ENCODE measurements at places on chromosomes 16 and 17. TPM values are rescaled to one million over a fixed set of nuclear protein-coding genes. Genes with fewer than 3 reads are reported as not detected.
A peak's percentile ranks its signal among the peaks of the same experiment; 100 is the strongest.

- H3K36me3 ChIP-seq: peaks cover 4% of the 10 kb centered on the region
- H3K27me3 ChIP-seq: no peaks in the 10 kb centered on the region
- H3K4me3 ChIP-seq: peak overlapping the region; percentile 33
- H3K4me1 ChIP-seq: peaks cover 91% of the 10 kb centered on the region
- no peak for DNase-seq
Measured at GRCh38 chr17:67831268-67831667, 6.0 kb downstream of the BPTF start.

- H3K4me1 ChIP-seq: peaks cover 36% of the 10 kb centered on the region
- no peak for DNase-seq
- no peak overlapping the region for H3K27ac ChIP-seq
- no peaks in the 10 kb centered on the region for H3K36me3 ChIP-seq
- H3K4me3 ChIP-seq: peak overlapping the region; percentile 85
Measured at GRCh38 chr16:54928411-54929089, 2.1 kb upstream of the IRX5 start.

DNA sequence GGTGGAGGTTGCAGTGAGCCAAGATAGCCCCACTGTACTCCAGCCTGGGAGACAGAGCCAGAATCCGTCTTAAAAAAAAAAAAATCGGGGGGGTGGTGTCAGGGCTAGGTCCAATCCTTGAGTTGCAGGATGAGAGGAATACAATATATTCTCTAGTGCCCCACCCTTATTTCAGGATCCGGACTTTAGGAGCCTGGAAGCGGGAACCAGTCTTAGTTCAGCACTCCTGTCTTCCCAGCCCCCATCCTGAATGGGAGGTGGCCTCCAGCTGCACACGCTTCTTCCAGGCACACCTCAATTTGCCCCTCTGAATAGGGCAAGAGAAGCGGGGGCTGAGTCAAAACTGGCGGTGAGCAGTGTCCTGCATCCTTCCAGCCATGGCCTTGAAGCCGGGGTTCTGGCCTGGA lies 1.6 kb downstream of the FHOD1 start:
- no peak for DNase-seq
- H3K36me3 ChIP-seq: no peaks in the 10 kb centered on the region
- H3K4me3 ChIP-seq: peak overlapping the region; percentile 61
- H3K27me3 ChIP-seq: no peaks in the 10 kb centered on the region

DNA sequence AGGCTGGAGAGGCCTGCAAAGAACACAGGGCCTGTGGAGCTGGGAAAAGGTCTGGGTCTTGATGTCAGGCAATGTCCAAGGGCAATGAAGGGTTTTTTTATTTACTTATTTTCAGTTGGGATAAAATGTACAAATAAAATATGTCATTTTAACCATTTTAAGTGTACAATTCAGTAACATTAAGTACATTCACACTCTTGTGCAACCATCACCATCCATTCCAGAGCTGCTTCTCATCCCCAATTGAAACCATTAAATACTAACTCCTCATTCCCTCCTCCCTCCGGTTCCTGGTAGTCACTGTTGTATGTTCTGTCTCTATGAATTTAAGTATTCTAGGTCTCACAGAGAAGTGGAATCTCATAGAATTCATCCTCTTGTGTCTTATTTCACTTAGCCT lies 444.7 kb downstream of the HS3ST3B1 start:
- no peak overlapping the region for H3K4me3 ChIP-seq
- no peak for DNase-seq
- H3K36me3 ChIP-seq: no peaks in the 10 kb centered on the region
- H3K4me1 ChIP-seq: no peaks in the 10 kb centered on the region
- H3K27me3 ChIP-seq: no peaks in the 10 kb centered on the region

DNA sequence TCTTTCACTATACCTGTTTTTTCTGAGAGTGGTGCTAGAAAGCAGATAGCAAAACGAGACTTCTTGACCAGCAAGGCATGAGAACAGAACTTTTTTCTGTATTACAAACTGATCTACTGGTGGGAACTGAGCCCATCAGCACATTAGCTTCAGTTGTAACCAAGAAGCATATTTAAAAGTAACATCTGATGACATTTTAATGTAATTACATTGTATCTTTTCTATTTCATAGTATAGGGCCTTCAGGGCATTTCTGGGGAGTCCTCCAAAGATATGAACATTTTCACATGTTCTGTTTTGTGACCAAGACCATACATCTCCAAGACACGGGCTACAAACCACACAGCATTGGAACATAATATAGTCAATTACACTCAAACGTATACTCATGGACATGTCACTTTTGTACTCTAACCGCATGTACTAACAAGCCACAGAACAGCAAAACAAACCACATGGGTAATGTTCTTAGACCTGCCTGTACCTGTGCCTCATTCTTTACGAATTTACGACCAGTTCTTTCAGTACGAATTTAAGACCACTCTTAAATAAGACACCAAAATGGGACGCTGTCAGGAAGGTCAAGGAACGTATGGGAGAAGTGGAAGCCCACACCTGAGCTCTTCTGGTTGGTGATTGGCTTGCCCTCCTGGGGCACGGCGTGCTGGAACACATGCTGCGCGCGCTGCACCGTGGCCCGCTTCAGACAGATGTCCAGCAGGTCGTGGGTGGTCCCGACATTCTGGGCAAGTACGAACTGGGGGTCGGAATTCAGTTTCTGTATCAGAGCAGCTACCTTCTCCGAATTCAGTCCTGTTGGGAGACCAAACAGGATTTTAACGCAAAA lies 825 bp downstream of the BLMH start:
- peak overlapping the region; percentile 36 for H3K27ac ChIP-seq
- DNase-seq: no peak
- H3K36me3 ChIP-seq: no peaks in the 10 kb centered on the region
- H3K4me3 ChIP-seq: no peak overlapping the region
- H3K27me3 ChIP-seq: no peaks in the 10 kb centered on the region
- peaks cover 25% of the 10 kb centered on the region for H3K4me1 ChIP-seq

- no peaks in the 10 kb centered on the region for H3K36me3 ChIP-seq
- no peak for DNase-seq
- peaks cover 13% of the 10 kb centered on the region for H3K27me3 ChIP-seq
Measured at GRCh38 chr16:19926449-19927390, 42.1 kb upstream of the GPRC5B start.

GRCh38 chr16:27572711-27573110 lies 22.8 kb downstream of the KATNIP start:
- peaks cover 1% of the 10 kb centered on the region for H3K4me1 ChIP-seq
- H3K27me3 ChIP-seq: no peaks in the 10 kb centered on the region
- no peak overlapping the region for H3K27ac ChIP-seq
- no peak for DNase-seq
- H3K4me3 ChIP-seq: no peak overlapping the region

DNA sequence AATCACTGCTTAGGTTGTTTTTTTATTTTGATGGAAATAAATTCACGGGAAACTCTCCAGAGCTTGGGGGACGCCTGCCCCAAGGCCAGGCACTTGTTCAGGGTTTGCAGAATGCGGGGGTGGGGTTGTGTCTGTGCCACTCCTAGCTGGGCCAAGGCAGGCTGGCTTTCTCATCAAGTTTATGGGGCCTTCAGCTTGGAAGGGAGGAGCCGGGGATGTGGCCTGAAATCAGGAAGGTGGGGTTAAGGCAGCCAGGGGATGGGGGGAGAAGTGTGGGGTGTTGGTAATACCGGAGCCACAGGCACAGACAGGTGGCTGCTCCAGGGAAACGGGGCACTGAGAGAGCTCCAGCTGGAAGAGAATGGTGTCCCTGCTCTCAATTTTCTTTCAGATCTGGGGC lies 1.7 kb upstream of the CHAD start:
- H3K27ac ChIP-seq: no peak overlapping the region
- peaks cover 27% of the 10 kb centered on the region for H3K27me3 ChIP-seq
- H3K4me1 ChIP-seq: peaks cover 5% of the 10 kb centered on the region
- H3K4me3 ChIP-seq: peak overlapping the region; percentile 35

GRCh38 chr17:63543822-63544420 lies 6.4 kb upstream of the DCAF7 start:
- peaks cover 6% of the 10 kb centered on the region for H3K4me1 ChIP-seq
- no peak overlapping the region for H3K27ac ChIP-seq
- H3K4me3 ChIP-seq: no peak overlapping the region
- DNase-seq: no peak
- H3K27me3 ChIP-seq: peaks cover 14% of the 10 kb centered on the region

DNA sequence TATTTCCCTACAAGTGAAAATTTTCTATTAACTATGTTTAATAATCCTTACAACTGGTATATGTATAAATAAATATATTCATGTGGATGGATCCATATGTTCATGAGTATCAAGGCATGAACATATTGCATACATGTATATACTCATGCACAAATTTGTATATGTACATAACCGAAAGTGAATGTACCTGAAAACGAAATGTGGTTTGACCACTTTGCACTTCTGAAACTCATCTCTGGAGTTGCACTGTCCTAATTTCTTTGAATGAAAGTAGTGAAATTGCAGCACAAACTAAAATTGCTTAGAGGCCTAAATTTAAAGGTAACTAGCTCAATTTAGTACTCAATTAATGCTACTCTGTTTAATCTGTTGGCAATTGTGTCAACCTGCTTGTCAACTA lies 27.4 kb upstream of the GNAO1 start:
- H3K27me3 ChIP-seq: peaks cover 12% of the 10 kb centered on the region
- no peak for DNase-seq
- H3K36me3 ChIP-seq: no peaks in the 10 kb centered on the region

GRCh38 chr17:79444198-79444597 lies 166.7 kb downstream of the RBFOX3 start:
- no peak for DNase-seq
- no peaks in the 10 kb centered on the region for H3K4me1 ChIP-seq
- H3K36me3 ChIP-seq: no peaks in the 10 kb centered on the region
- H3K27me3 ChIP-seq: peaks cover 6% of the 10 kb centered on the region
- H3K4me3 ChIP-seq: no peak overlapping the region

DNA sequence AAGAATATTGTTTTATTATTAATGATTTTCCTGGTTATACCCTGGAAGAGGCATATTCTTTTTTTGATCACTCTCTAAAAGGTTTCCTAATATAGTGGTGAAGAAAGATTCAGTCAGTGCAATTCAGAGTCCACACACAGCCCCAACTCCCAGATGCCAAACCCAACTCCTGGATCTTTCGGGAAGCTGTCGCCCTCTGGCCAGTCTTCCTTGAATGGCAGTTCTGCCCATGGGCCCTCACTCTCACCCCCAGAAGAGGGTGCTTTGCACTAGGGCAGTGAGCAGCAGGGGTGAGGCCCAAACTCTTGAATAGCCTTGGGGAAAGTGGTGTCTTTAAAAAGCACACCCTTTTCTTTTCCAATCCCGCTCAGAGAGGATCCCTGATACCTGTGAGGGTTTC lies 11.0 kb downstream of the KRT32 start:
- H3K4me1 ChIP-seq: no peaks in the 10 kb centered on the region
- no peak overlapping the region for H3K4me3 ChIP-seq
- no peak for DNase-seq
- H3K27ac ChIP-seq: no peak overlapping the region

DNA sequence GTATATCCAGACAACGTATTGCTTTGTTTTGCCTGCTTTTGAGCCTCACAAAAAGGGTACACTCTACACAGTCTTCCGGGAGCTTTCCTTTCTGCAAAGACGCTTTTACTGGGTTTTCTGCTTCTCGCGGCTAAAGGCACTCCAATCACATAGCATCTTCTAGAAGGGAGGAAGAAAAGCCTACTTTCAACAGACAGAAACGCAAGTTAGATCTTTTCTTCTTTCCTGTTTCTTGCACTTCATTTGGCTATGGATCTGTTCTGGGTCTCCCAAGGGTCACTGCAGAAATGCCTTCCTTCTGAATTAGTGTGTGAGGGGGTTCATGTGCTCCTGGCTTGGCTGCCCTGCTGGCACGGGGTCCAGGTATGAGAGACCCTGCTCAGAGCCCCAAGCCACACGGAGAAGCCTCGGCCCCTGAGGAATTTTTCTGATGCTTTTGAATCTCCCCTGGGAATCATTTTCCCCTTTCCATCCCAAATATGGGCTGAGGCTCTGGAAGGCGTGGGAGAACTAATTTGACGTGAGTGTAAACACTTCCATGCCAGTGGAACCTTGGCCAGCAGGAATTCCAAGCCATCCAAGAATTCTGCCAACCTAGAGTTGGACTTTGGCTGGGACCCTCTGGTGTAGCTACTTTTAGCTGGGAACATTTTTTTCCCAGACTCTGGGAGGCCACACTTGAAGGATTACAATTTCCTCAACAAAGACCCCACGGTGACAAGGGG lies 49.6 kb upstream of the NKD1 start:
- peaks cover 2% of the 10 kb centered on the region for H3K27me3 ChIP-seq
- peaks cover 3% of the 10 kb centered on the region for H3K4me1 ChIP-seq
- no peak overlapping the region for H3K27ac ChIP-seq
- no peak for DNase-seq

GRCh38 chr17:63486317-63487013 lies 9.6 kb downstream of the ACE start:
- no peak for DNase-seq
- no peak overlapping the region for H3K27ac ChIP-seq
- no peaks in the 10 kb centered on the region for H3K27me3 ChIP-seq
- no peaks in the 10 kb centered on the region for H3K36me3 ChIP-seq

GRCh38 chr16:52364500-52364899 lies 182.4 kb downstream of the TOX3 start:
- no peaks in the 10 kb centered on the region for H3K4me1 ChIP-seq
- no peak for DNase-seq
- peaks cover 4% of the 10 kb centered on the region for H3K36me3 ChIP-seq
- H3K27me3 ChIP-seq: no peaks in the 10 kb centered on the region

- H3K27ac ChIP-seq: peak overlapping the region; percentile 88
- peak; percentile 72 for DNase-seq
- peak overlapping the region; percentile 94 for H3K4me3 ChIP-seq
- H3K4me1 ChIP-seq: peaks cover 25% of the 10 kb centered on the region
Measured at GRCh38 chr16:30335598-30336474, 19.3 kb downstream of the CD2BP2 start.

DNA sequence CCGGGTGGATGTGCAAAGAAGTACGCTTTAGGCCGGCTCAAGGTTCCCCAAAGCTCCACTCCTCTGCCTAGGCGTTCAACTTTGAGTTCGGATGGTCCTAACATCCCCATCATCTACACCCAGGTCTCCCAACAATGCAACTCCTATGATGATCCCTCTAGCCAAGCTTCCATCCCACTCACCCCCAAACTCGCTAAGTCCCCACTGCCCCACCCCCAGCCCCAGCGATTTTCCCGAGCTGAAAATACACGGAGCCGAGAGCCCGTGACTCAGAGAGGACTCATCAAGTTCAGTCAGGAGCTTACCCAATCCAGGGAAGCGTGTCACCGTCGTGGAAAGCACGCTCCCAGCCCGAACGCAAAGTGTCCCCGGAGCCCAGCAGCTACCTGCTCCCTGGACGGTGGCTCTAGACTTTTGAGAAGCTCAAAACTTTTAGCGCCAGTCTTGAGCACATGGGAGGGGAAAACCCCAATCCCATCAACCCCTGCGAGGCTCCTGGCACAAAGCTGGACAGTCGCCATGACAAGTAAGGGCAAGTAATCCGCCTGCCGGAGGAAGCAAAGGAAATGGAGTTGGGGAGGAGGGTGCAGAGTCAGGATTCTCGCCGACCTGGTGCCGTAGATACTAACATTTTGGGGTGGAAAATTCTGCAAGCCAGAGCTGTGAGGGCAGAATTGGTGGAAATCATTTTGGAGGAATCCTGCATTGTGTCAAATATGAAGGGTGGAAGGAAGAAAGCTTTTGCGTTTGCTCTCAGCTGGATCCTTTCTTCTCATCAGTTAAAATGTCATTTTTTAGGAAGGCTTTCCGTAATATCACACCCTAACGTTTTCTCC lies at the start of gene TP53:
Gene TP53 (minus strand): TSS at position 419 of the 836 bp plus-strand sequence. CDS start 10,896 bp downstream, outside the sequence.
- peaks cover 25% of the 10 kb centered on the region for H3K4me1 ChIP-seq
- peak; percentile 85 for DNase-seq
- H3K4me3 ChIP-seq: peak within 1 kb of the TSS; percentile 87
- H3K36me3 ChIP-seq: no peaks in the 10 kb centered on the region
- H3K27me3 ChIP-seq: no peaks in the 10 kb centered on the region
- H3K27ac ChIP-seq: peak within 1 kb of the TSS; percentile 99

The TRIM47 gene
- total RNA-seq: 9.9 TPM

The NTHL1 gene
- 13.1 TPM for total RNA-seq

The HCRT gene
- total RNA-seq: not detected

The ZNF747 gene
- 21.8 TPM for total RNA-seq

The FBF1 gene
- total RNA-seq: 47.7 TPM

The CHST4 gene
- total RNA-seq: not detected

All from naive thymus-derived CD8-positive, alpha-beta T cell (primary cell).